ENCODE measurements at places on chromosomes 12 and 14.
A peak's percentile ranks its signal among the peaks of the same experiment; 100 is the strongest.

DNA sequence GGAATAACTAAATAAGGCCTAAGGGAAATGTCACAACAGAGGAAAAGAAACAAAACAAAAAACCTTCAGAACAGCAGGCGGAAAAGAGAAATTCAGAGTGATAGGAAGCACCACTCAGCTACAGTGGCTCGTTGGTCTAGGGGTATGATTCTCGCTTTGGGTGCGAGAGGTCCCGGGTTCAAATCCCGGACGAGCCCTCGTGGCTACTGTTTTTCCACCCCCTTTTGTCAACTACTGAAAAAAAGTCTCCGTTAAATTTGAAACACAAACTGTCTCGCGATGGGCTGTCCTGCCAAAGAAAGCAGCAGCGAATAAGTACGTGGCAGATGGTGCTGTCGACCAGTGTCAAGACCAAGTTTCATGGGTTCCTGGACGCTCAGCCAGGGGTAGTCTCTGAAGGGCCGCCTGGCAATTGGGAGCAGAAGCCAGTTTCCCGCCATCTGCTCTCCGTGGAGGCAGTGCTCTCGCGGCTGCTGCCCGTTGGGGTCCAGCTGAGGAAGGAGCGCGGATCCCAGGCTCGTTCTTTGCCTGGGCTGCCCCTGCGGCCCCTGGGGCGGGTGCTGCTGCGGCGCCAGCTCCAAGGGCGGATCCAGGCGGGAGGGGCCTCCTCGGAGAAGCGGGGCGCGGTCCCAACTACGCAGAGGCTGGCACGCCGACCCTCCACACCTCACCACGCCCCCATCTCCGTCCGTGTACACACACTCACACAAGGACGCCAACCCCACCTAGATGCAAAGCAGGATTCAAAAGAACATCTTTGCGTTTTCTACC, at the start of gene RNASE4:
TSS of gene RNASE4 (plus strand) at position 670 of the 771 bp plus-strand sequence. CDS start 14,812 bp downstream, outside the sequence.
- peak; percentile 50 for DNase-seq

DNA sequence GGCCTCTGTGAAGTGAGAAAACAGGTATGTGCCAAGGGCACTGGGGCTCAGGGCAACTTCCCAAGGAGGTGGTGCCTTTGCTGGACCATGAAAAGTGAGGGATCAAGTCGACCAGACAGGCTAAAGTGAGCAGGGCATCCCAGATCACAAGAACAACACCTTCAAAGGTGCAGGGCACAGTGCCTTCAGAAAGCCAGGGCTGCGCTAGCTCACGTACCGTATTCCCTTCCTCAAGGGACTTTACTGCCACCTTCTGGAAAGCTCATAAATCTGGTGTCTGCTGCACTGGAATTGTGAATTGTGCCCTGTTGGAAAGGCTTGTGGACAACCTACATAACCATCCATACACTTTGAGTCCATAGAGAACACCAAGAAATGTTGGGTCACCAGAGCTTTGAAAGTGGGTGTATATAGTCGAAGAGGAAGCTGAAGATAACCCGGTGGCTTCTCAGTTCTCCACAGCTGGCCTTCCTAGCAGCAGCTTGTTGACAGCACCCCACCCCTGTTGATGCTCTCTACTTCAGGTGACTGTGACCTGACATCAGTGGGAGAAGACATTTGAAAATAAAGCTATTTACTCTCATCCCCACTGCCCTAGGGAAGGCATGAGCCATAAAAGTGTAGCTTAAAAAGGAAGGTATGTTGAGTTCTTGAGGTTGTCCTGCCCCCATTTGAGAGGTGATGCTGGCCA, 24.5 kb downstream of the FIGNL2 start:
- peak; percentile 75 for DNase-seq

- no peak for DNase-seq
Measured at GRCh38 chr12:52155048-52155868, 36.6 kb downstream of the KRT80 start.

GRCh38 chr12:3081886-3082285, 4.7 kb downstream of the TSPAN9 start:
- DNase-seq = no peak

- no peak for DNase-seq
Measured at GRCh38 chr12:54148560-54149429, 40.0 kb downstream of the SMUG1 start.

DNA sequence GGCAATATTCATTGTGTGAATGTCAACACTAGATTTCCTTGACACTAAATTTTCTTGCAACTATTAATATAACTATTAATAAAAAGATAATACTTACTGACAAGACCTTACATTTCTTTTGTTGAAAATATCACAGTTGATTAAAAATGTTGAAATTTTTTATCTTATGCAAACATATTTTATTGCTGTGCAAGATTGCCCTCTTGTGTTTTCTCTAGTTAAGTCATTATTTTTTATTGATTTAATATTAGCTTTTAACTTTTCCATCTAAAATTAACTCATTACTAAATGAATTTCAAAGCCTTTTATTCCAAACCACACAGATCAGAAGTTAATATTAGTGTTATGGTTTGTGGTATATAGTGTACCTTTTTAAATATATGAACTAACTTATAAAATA, 11.7 kb upstream of the NAA30 start:
- DNase-seq = no peak

GRCh38 chr12:52266514-52266913, 7.9 kb upstream of the KRT86 start:
- peak; percentile 56 for DNase-seq
